ENCODE measurements at places on chromosomes 7 and 10. TPM values are rescaled to one million over a fixed set of nuclear protein-coding genes. Genes with fewer than 3 reads are reported as not detected.

RAB18 gene
- 53.9 TPM for total RNA-seq

HHEX gene
- total RNA-seq, result 66.4 TPM

TRIM50 gene
- total RNA-seq, result not detected

CRPPA gene
- total RNA-seq, result 0.97 TPM

HECW1 gene
- total RNA-seq, result not detected

OR2A5 gene
- total RNA-seq, result not detected

ANKRD2 gene
- 0.49 TPM for total RNA-seq

MET gene
- 33.5 TPM for total RNA-seq

PDE6C gene
- total RNA-seq, result not detected

MOGAT3 gene
- total RNA-seq, result not detected

HOXA7 gene
- 1.5 TPM for total RNA-seq

EBLN1 gene
- total RNA-seq, result not detected

RGR gene
- not detected for total RNA-seq

PIP gene
- total RNA-seq, result not detected

ARID5B gene
- 5.5 TPM for total RNA-seq

CEP41 gene
- total RNA-seq, result 6.5 TPM

TET1 gene
- 0.69 TPM for total RNA-seq

CEP55 gene
- 28.9 TPM for total RNA-seq

KLF6 gene
- 314 TPM for total RNA-seq

C1GALT1 gene
- total RNA-seq, result 5.2 TPM

RARRES2 gene
- not detected for total RNA-seq

All from bladder microvascular endothelial cell (primary cell).